ENCODE measurements at places on chromosomes 11 and 22.

- DNase-seq: peak; percentile 70
These were observed 203.1 kb upstream of the MTMR2 start for GRCh38 chr11:96126917-96127595.

DNA sequence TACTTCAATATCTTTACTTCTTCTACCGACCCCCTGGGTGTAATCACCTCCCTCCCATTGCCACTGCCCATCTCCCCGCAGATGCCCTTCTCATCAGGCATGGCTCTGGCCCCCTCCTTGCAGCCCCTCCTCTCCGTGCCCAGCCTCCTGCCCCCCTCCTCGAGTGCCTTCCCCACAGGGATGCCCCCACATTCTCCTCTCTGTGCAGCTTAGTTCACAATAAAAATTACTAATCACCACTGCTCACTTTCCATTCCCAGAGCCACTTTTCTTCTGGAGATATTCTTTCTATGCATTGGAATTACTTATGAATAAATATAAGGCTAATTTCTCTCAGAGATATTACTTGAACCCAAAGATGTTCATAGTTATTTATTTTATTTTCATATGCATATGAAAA, 22.1 kb downstream of the IFITM10 start:
- DNase-seq: no peak

DNA sequence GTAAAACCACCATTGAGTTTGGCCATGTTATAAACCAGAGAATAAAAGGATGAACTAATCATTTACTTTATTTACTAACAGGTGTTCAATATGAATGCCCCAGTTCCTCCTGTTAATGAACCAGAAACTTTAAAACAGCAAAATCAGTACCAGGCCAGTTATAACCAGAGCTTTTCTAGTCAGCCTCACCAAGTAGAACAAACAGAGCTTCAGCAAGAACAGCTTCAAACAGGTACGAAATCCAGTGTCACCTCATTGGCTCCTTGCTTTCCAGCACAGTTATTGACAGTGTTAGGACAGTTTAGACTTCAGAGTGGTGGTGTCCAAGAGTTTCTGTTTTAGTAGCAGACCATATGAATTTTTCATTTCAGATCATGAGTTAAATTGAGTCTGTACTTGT, 13.6 kb upstream of the NAT10 start:
- DNase-seq: no peak

GRCh38 chr22:23109441-23109978, 32.3 kb downstream of the RSPH14 start:
- DNase-seq: no peak

GRCh38 chr11:118156531-118157185, 4.0 kb upstream of the SCN4B start:
- DNase-seq: no peak

DNA sequence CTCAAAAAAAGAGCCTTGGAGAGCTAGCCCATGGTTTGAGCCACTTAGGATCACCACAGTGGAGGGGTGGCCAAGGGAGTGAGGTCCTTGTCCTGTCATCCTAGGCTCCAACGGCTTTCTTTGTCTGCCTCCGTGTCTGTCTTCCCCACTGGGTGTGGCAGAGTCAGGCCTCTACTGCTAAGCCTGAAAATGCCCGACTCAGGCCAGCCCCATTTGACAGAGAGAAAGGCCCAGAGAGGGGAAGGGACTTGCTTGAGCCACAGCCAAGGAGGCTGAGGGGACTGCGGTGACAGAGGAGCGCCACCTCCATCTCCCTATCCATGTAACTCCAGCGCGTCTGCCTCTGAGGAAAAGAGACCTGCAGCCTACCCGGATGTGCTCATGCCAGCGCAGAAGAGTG, 27.8 kb upstream of the CD82 start:
- DNase-seq: no peak

GRCh38 chr11:17741487-17741886, 6.9 kb downstream of the KCNC1 start:
- DNase-seq: no peak

All from brain (organoid and tissue), 16 donors.